Activated naive CD8-positive, alpha-beta T cell treated with anti-CD3 and anti-CD28 coated beads, Interleukin-2, amount 50 U/mL, for 16 hours (primary cell): ENCODE measurements at places on chromosomes 7 and 10.

DNA sequence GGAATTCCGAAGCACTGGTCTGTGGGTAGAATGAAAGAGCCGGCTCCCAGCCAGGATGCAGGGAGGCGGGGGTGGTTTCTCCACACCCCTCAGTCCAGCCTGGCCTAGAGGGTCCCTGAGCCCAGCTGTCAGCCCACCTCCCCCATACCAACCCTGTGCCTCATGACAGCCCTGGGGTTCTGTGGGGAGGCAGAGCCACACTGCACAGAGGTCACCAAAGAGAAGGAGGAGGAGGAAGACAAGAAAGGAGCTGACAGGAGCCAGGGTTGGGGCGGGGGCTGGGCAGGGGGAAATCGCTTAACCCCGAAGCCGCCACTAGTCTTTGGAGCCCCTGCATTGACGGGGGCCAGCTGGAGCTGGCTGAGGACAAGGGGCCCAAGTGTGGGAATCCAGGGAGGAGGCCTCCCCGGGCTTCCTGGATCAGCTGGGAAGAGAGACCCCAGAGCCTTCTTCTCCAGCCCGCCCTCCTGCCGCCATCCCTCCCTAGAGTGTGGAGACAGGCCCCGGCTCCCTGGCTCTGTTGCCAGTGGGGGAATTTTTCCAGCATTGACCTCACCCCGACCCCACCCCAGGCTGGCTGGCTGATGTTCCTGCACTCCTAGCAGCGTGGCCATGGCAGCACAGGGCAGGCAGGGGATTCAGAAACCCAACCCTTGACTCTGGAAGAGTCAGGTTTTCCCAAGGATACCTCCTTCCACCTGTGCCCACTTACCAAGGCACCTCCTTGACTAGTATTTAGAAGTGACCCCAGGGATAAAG is 32.5 kb downstream of the KAZALD1 start:
- no peak for DNase-seq

GRCh38 chr10:96639899-96640298 is 53.1 kb upstream of the TM9SF3 start:
- no peak for DNase-seq

DNA sequence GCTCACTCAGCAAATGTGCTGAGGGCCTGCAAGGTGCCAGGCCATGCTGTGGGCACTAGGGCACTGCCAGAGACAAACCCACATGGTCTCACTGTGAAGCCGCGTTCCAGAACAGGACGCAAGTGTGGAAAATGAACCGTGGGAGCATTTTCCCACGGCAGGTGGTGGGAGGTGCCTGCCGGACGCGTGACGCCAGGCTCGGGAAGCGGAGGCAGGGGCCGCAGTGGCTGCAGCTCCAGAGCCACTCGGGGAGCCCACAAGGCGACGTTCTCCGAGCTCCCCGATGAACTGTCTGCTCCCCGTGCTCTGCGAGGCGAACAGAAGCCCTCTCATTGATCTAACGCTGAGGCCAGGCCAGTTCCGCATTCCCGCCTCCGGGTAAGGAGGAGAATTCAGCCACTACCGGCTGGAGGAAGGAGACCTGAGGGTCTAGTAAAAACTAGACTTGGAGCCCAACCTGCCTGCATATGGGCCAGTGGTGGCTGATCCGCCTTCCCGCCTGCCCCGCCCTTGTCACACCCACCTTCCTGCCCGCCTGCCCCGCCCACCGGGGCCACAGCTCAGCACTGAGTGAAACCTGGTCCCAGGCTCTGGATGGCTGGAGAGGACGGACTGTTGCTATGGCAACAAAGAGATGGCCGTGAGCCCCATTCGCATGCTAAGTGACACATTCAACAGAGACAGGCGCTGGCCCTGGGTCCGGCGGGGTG is 13.1 kb downstream of the ADGRA1 start:
- DNase-seq, result no peak

- DNase-seq, result no peak
Observed at GRCh38 chr10:15625261-15625660, 94.5 kb downstream of the ITGA8 start.

- DNase-seq, result no peak
Observed at GRCh38 chr7:98908585-98908984, 30.3 kb downstream of the TRRAP start.

DNA sequence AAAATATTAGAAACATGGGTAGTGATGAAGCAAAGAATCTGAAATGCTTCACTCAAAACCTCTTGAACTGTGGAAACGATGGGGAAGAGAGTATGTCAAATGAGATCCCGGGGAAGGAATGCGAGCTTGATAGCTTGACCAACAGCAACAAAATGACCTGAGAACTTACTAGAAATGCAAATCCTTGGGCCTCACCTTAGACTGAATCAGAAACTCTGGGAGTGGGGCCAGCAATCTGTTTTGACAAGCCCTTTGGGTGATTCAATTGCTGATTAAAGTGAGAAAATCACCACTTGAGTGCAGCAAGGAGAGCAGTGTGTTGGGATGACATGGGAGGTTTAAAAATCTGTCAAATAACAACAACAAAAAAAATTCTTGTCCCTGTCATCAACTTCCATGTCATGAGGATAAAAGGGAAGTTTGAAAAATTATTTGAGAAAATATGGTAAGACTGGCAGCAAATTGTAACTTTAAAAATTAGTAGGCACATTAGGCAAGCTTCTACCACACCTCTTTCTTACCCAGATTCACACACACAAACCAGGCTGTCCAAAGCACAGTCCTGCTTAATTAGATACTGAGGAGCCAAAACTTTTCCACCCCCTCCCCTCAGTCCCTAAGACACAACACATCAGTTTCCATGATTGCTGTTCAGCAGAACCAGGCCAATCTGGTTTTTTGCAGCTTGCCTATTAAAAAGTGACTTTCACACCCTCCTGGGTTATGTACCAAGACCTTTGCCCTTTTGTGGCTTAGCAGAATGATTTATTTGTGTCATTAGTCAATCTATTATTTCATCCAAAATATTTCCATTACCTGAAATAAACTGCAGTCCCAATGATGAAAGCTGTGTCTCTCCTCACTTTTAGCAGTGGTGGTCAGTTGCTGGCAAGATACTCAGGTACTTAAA is 15.6 kb downstream of the CALCR start:
- no peak for DNase-seq

GRCh38 chr10:28179006-28179742 is 123.7 kb downstream of the MPP7 start:
- DNase-seq, result no peak

DNA sequence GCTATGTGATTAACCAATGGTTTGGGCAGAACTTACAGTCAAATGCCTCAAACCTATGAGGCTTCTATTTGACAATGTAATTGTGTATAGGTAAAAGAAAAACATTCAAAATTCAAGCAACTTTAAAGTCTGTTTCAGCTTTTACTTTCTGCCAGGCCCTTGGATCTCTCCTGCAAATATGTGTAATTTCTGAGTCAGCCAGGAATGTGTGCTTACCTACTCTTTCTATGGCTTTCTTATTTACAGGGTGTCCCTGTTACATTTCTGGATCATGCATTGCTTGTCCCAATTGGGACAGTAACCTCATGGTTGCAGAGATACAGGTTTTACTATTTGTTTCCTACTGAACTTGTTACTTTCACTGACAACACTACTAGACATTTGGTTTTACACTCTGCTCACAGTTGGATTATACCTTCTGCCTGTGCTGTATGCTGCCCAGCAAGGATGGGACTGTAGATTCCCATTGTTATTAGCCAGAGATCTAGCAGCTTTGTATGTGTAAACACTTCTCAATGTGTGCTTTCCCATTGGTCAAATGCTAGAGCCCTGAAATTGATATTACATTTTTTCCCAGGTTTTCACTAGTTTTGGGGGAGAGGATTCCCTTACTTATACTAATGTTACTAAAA is 355.3 kb downstream of the ARL4A start:
- DNase-seq, result no peak

GRCh38 chr7:158422887-158423560 is 164.6 kb downstream of the PTPRN2 start:
- DNase-seq, result no peak

DNA sequence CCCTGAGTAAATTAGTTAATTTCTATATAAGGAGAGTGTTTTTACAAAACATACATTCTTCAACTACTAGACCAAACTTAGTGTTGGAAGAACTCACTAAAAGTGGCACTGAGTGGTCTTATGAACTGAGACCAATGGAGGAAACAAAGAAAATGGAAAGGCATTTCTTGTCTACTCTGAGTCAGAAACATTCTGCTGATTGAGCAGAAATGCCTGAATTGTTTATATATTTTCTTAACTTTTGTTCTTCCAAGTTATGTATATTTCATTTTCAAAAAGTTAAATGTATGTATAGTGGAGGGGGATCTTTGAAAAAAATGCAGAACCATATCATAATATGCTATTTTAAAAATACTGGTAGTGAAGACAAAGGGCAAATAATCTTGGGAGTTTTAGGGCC is 320.7 kb downstream of the HGF start:
- DNase-seq, result no peak

DNA sequence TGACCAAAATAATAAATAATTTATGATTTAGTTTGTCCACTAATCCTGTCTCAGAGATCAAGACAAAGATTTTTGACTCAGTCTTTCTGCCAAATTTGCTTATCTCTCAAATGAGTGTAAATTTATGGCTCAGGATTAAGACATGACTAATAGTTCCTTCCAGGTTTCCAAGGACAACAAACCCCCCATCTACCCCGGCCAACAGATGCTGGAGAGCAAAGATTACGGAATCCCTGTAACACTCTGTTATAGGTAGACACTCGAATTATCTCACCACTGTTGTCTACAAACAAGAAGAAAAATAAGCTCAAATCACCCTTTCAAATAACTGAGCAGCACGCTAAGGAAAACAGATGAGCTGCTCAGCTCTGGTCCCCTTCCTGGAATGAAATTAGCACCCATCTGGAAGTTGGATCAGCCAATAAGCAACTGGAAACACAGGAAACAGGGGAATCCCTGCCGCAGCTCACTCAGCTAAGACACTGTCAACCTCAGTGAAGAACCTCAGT is 56.8 kb upstream of the SVIL start:
- no peak for DNase-seq

DNA sequence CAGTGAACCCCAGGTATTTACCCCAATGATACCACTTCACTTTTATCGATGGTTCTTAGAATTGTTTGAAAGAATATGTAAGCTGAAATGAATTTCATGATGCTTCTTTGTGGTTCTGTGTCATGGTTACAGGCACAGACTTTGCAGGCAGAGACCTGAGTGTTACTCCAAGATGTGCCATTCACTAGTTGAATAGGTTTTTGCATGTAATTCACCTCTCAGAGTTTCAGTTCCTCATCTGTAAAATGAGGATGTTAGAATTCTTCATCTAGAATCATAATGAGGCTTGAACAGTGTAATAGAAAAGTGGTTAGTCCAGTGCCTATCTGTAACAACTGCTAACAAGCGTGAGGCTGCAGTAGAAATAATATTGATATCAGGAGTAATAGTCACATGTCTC is 54.6 kb downstream of the VSTM2A start:
- DNase-seq, result no peak

DNA sequence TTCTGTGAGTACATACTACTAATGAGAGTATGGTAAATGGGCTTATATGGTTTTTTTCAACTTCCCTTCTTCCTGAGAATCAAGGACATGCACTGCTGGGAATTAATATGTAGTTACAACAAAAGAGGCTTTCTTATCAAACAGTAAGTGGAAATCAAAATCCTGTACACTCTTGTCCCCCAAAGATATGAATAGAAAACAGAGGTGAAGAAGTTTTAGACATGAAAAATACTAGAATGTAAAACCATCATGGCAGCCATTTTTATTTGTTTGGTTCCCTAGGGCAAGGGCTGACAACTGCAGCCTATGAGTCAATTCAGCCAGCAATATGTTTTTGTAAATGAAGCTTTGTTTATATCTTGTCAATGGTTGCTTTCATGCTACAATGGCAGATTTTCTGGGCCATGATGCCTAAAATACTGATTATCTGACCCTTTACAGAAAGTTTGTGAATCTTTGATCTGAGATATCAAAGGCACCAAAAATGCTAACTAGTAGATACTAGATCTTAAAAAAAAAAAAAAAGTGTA is 422.4 kb downstream of the PARD3 start:
- DNase-seq, result no peak

- DNase-seq, result no peak
Observed at GRCh38 chr7:34155220-34155908, 250.0 kb downstream of the BMPER start.

- no peak for DNase-seq
Observed at GRCh38 chr10:35442028-35442427, 105.7 kb downstream of the CCNY start.

- no peak for DNase-seq
Observed at GRCh38 chr10:34922138-34922537, 107.0 kb upstream of the PARD3 start.

DNA sequence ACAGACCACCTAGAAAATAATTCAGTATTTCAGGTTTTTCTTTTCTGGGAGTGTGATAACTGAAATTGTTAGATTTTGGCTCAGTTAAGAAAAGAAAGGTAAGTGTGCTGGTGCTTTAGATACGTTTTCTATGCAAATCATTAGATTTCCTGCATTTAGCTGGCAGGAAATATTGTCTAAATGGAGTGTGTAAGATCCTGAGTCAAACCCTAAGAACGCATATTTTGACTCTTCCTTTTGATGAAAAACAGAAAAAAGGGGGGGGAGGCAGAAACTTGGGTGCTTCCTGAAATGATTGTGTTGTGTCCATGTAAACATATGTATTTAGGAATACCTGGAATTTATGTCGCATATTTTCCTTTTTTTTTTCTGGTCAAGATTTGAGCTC is 1.2 kb downstream of the GRK5 start:
- no peak for DNase-seq

GRCh38 chr10:36019749-36020148 is 377.7 kb upstream of the FZD8 start:
- no peak for DNase-seq

GRCh38 chr10:97277551-97277950 is 14.9 kb downstream of the ARHGAP19 start:
- no peak for DNase-seq

- no peak for DNase-seq
Observed at GRCh38 chr7:149725916-149726315, 47.5 kb downstream of the ZNF467 start.

DNA sequence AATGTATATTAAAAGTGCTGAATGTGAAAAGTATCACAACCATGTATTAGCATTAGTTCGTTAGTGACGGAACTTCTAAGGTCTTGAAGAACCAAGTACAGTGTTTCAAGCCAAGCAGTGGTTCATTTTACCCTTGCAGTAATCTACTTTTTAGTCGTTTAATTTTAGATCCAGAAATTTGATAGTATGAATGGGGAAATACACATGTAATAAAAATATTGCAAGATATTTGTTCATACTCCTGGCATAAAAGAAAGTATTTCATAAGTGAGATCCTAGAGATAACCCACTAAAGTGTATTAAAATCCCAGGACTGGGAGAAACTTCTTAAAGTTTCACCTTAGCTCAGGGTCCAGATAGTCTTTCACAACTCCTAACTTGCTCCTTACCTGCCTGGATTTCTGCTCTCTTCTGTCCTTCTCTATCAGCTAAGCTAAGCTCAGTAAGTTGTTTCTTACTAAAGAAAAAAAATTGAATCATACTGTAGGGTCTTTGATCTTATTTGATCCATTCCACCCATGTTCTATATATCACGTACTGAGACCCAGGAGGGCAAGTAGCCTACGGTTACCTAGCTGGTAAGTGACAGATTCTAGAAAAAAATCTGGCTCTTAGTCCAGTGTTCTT is 1.5 kb downstream of the BCAP29 start:
- no peak for DNase-seq
